Urinary bladder (tissue), 4 donors: ENCODE measurements at places on chromosomes 7 and 10. TPM values are rescaled to one million over a fixed set of nuclear protein-coding genes. Genes with fewer than 3 reads are reported as not detected.

Gene ELN
- polyA plus RNA-seq, result 191 TPM

DNA sequence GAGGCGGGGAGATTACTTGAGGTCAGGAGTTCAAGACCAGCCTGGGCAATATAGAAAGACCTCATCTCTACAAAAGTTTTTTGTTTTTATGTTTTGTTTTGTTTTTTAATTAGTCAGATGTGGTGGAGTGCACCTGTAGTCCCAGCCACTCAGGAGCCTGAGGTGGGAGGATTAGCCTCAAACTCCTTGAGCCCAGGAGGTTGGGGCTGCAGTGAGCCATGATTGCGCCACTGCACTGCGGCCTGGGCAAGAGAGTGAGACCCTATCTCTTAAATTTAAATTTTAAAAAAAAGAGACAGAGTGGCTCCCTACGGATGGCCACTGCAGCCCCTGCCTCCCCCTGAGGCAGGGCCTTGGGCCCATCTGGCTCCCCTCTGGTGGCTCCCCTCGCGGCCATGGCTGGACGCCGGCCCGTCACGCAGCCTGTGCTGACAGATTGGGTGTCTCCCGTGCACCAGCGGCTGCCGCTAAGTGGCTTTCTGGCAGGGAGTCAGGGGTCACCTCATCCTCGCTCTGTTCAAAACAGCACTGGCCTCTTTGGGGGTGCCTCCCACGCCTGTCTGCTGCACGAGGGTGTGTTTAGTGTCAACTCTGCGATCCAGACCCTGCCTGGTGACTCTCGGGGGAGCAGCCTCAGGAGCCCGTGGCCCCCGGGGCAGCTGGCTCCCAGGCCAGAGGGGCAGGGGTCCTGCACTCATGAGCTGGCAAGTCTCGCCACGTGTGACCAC lies 44.4 kb upstream of the ELN start:
- no peak for DNase-seq

GRCh38 chr10:104349623-104350126 lies 4.0 kb upstream of the CFAP58 start:
- no peak for DNase-seq

- DNase-seq, result no peak
These were observed 82.5 kb downstream of the PRKCQ start for GRCh38 chr10:6497620-6498019.

DNA sequence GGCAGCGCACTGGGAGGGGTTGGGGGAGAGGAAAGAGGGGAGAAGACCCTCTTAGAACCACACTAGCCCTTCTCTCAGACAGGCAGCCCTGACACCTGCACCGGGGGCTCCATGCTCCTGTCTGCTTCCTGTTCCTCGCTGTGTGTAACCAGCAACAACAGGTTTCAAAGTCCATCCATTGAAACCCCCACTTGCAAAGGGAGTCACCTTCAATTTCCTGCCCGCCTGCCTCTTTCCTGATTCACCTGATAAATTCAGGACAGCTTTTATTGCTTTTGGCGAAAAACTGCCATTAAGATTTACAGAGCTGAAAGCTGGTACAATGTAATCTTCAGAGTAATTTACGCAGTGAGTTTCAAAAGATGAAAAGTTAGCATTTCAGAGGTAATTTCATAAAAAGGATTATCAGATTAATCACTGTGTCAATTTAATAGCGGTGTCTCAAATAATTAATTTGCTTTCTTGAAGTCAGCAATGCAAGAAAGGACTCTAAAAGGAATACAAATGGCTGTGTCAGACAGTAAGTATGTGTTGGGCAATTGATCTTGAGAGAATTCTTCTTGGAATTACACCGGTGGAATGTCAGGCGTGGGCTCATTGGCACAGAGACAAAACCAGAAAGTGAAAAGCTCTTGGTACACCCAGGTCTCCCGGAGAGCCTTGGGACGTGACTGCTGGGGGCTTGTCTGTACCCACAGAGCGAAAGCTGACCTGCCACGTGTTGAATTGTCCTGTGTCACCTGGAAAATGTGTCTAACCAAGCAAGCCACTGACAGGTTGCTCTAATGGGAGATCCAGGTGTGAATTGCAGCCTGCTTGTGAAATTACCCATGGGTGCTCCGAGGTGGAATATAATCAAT lies 60.7 kb downstream of the TMEM209 start:
- no peak for DNase-seq

Gene CCDC146
- polyA plus RNA-seq, result 6.6 TPM
